ENCODE measurements at places on chromosomes 7 and 10. TPM values are rescaled to one million over a fixed set of nuclear protein-coding genes. Genes with fewer than 3 reads are reported as not detected.

The SSBP1 gene
- polyA plus RNA-seq = 119 TPM

The SERPINE1 gene
- 1.5 TPM for polyA plus RNA-seq

The ELOVL3 gene
- 2.9 TPM for polyA plus RNA-seq

The SEPTIN7 gene
- 371 TPM for polyA plus RNA-seq

The CTAGE6 gene
- not detected for polyA plus RNA-seq

The TRRAP gene
- polyA plus RNA-seq = 45.4 TPM

The TSPAN14 gene
- 86.6 TPM for polyA plus RNA-seq

The CPXM2 gene
- 7.4 TPM for polyA plus RNA-seq

The IL2RA gene
- not detected for polyA plus RNA-seq

The PLAU gene
- polyA plus RNA-seq = 14.8 TPM

The BTRC gene
- 25.8 TPM for polyA plus RNA-seq

The ARHGEF5 gene
- 25.6 TPM for polyA plus RNA-seq

The GPNMB gene
- 21.4 TPM for polyA plus RNA-seq

The SRRM3 gene
- polyA plus RNA-seq = 2.3 TPM

The CALY gene
- 0.70 TPM for polyA plus RNA-seq

The GIMAP6 gene
- 16.3 TPM for polyA plus RNA-seq

The CEP55 gene
- polyA plus RNA-seq = 16.9 TPM

The RBP3 gene
- polyA plus RNA-seq = 0.16 TPM

The ERVW-1 gene
- polyA plus RNA-seq = 0.73 TPM

The SLC26A5 gene
- polyA plus RNA-seq = 0.65 TPM

The LRRC17 gene
- 82.3 TPM for polyA plus RNA-seq

The INTS1 gene
- polyA plus RNA-seq = 94.7 TPM

The LRRC18 gene
- polyA plus RNA-seq = not detected

The PPIF gene
- polyA plus RNA-seq = 56.9 TPM

The PHYHIPL gene
- polyA plus RNA-seq = 14.3 TPM

The CPA2 gene
- polyA plus RNA-seq = 0.52 TPM

The TAC1 gene
- 0.89 TPM for polyA plus RNA-seq

The TAS2R41 gene
- polyA plus RNA-seq = not detected

The ACTA2 gene
- 183 TPM for polyA plus RNA-seq

The OR2A14 gene
- polyA plus RNA-seq = not detected

The IDI2 gene
- not detected for polyA plus RNA-seq

The SPDYE6 gene
- polyA plus RNA-seq = 2.9 TPM

The MYH16 gene
- polyA plus RNA-seq = 0.01 TPM

The CDHR1 gene
- 0.73 TPM for polyA plus RNA-seq

The NAT16 gene
- polyA plus RNA-seq = not detected

The UCN3 gene
- polyA plus RNA-seq = 0.30 TPM

The HOXA13 gene
- not detected for polyA plus RNA-seq

The WNT8B gene
- 0.97 TPM for polyA plus RNA-seq

The TEX36 gene
- not detected for polyA plus RNA-seq

The MNX1 gene
- 0.09 TPM for polyA plus RNA-seq

The TRPV5 gene
- 0.80 TPM for polyA plus RNA-seq

The AKR1D1 gene
- 0.20 TPM for polyA plus RNA-seq
